Stimulated activated CD8-positive, alpha-beta memory T cell treated with anti-CD3 and anti-CD28 coated beads, Interleukin-12 subunit alpha, Interleukin-12 subunit beta, amount 100 ng/mL, for 4 hours (primary cell): ENCODE measurements at places on chromosomes 4 and X.

- no peak for DNase-seq
Measured at GRCh38 chr4:181821039-181822004, 421.9 kb upstream of the TENM3 start.

- no peak for DNase-seq
Measured at GRCh38 chr4:81785338-81785737, 313.6 kb upstream of the RASGEF1B start.

DNA sequence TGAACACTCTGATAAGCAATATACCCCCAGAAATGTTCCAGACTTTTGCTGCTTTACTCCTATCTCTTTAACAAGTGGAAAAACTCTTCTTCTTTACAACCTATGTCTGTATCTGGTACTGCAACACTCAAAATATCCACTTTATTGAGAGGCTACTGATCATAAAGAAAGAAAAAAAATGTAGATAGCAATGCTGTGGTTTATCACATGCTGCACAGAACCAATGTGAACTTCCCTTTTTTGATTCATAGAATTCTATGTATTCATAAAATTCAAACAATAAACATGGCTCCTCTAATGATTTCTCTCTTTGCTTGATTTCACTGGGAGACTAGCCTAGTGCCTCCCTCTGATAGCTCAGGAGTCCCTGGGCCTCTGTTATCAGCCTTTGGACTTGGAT is 223.5 kb downstream of the ZNF674 start:
- no peak for DNase-seq

GRCh38 chrX:141468940-141469339 is 115.6 kb downstream of the SPANXA1 start:
- DNase-seq, result no peak

- DNase-seq, result no peak
Measured at GRCh38 chr4:14856934-14857235, 145.4 kb upstream of the CPEB2 start.

- DNase-seq, result no peak
Measured at GRCh38 chrX:78011846-78012245, 42.4 kb upstream of the PGAM4 start.

- DNase-seq, result no peak
Measured at GRCh38 chr4:17097362-17097761, 198.9 kb upstream of the LDB2 start.

DNA sequence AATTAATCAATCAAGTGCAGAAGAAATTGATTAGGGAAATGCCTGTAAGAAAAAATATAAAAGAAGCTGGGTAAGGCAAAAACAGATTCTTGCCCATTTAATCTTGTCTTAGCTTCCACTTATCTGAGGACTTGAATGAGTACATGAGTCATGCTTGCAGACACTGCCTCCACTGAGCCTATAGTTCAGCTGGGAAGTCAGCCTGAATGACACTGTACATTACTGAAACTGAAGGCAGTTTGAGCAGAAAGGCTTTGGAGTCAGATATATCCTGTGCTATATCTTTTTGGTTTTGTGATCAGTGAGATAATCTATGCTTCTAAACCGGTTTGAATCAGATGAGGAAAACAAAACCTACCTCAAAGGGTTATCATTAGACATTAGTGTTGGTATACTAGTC is 61.3 kb downstream of the NUDT11 start:
- DNase-seq, result no peak

GRCh38 chr4:7823416-7823824 is 116.2 kb downstream of the AFAP1 start:
- DNase-seq, result no peak

DNA sequence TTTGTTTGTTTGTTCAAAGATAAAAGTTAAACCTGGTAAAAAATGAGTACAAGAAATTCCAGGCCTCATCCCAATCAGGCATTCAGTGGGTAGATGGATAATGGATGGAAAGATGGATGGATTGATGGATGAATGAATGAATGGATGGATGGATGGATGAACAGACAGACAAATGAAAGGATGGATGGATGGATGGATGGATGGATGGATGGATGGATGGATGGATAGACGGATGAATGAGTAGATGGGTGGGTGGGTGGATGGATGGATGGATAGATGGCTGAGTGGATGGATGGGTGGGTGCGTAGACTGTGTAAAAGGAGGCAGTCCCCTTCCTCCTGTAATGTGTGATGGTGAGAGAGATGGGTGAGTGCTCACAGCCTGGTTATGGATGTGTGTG is 206.7 kb downstream of the FRMPD4 start:
- DNase-seq, result no peak

- DNase-seq, result no peak
Measured at GRCh38 chrX:70087857-70088630, 25.8 kb downstream of the OTUD6A start.

DNA sequence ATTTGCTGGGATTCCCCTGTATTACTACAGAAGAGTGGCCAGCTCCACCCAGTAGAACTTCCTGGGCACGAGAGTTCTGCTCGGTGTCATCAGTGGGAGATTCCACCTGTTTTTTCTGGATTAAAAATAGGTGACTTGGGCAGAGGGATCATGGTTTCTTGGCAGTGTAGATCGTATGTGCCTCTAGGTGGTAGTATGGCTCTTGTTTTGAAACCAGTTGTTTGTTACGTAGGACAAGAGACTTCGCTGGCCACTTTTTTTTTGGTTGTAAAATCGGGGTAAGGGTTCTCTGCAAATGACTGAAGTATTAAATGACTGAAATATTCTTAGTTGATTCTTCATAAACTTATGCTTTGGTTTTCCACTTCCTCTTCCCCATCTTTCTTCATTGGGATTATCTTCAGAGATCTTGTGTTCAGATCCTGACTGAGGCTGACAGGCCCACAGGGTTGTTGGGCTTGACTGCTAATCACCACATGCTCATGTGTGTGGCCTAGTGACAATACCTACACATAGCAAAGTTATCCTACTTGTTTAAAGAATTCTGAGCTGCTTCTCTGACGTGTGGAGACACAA is 43.8 kb upstream of the WDR1 start:
- DNase-seq, result no peak

DNA sequence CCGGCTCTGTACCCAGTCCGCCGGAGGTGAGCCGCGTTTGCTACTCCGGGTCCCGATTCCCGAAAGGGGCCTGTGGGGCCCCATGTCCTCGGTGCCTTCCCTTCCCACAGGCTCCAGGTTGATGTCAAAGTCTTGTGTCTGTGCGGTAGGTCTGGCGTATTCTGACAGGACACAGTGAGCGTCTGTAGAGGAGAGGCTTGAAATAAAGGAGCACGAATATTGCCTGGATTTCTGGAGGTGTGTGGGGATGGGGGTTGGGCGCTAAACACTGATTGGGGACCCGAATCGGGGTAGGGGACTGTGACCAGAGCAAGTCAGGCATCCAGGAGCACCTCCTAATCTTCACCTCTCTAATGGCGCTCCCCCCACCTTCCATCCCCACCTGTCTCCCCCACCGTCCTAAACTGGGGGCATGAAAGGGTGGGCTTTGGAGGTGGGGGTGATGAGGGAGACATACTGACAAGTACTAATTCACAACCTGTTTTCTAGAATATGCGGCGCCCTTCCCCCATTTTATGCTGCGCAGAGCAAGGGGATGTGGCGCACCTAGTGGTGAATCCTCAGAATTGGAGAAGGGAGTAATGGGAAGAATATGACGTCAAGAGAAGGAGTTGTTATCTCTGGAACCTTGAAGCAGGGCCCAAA is 855 bp downstream of the GPRASP2 start:
- no peak for DNase-seq

DNA sequence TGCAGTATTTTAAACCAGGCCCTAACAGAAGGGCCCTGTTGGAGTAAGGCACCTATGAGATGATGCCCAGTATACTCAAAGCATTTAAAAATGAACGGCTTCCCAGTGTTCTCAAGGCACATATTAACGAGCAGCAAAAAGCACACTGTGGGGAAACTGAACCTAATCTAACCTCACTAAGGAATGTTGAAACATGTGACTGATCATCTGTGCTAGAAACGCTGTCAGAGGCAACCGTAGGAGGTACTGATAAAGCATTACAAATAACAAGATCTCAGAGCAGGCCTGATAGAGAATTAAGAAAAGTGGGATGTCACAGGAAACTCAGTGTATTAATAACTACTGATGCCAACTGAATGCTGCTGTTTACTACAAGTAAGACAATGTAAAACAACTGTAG is 24.0 kb downstream of the ASB9 start:
- DNase-seq, result no peak

DNA sequence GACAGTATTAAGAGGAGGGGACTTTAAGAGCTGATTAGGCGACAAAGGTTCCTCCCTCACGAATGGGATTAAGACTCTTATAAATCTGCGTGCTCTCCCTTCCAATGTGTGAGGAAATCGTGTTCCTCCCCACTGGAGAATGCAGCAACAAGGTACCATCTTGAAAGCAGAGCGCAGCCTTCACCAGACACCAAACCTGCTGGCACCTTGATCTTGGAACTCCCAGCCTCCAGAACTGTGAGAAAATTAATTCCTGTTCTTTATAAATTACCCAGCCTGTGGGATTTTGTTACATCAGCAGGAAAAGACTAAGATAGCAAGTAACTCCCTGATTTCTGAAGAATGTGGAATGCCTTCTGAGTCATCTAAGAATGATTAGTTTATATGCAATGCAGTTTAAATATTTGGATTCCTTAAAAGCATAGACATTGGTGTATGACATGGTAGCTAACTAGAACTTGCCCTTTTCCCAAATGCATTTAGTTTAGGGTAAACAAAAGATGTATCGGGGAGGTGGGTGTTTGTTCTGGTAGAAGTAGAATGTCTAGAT is 86.1 kb downstream of the USP46 start:
- no peak for DNase-seq
